ENCODE measurements at places on chromosomes 2 and 18.
A peak's percentile ranks its signal among the peaks of the same experiment; 100 is the strongest.

DNA sequence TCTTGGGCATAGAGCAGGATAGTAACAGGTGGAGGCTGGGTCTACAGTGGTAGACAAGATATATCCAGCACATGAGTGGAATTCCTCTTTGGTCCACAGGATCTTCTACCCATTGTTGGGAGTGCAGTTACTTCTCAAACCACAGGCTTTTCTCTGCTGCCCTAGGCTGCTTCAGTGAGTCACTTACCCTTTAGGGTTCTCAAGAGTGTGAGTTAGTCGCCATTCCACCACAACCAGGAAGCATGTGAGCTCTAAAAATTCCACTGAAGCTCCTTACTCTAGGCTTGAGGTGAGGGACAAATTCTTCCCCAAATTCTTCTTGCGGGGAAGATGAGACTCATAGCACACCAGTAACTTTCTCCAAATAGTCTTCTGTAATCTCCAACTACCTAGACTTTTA is 189.4 kb downstream of the PLCL1 start:
- no peak for DNase-seq

- no peak for DNase-seq
Observed at GRCh38 chr18:63379639-63379962, 12.6 kb upstream of the KDSR start.

- no peak for DNase-seq
Observed at GRCh38 chr2:85053802-85054201, 79.4 kb upstream of the TCF7L1 start.

DNA sequence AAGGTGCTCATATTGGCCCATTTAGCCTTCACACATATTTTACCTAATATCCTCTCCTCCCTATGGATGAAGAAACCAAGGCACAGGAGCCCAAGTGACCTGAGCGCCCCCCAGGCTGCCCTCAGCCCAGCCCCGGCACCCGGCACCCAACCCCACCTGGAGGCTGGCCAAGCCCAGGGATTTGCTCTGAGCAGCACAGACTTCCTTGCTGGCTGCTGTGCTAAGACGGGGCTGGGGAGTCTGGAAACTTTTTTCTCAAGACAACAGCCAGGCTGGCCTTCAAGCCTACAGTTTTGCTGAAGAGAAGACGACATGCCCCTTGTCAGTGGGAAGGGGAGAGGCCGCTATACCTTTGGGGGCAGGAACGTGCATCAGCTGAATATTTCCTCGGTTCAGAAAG is 52.7 kb upstream of the LAMA1 start:
- DNase-seq, result no peak

DNA sequence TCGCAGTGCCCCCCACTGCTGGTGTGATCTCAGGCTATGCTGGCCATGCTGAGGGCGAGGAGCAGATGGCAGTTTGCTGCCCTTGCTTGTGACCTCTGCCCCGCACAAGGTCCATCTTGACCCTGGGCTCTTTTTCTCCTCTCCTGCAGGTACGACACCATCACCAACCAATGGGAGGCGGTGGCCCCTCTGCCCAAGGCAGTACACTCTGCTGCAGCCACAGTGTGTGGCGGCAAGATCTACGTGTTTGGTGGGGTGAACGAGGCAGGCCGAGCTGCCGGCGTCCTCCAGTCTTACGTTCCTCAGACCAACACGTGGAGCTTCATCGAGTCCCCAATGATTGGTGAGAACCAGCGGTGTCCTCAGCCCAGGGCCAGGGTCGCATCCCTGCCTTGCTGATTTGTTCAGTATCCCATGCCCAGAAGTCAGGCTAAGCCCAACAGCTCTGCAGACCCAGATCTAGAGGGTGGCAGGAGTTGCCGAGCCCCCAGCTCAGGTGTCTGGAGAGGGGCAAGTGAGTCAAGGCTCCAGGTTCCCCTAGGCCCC is 223.8 kb downstream of the ATAD2B start:
- peak; percentile 14 for DNase-seq

DNA sequence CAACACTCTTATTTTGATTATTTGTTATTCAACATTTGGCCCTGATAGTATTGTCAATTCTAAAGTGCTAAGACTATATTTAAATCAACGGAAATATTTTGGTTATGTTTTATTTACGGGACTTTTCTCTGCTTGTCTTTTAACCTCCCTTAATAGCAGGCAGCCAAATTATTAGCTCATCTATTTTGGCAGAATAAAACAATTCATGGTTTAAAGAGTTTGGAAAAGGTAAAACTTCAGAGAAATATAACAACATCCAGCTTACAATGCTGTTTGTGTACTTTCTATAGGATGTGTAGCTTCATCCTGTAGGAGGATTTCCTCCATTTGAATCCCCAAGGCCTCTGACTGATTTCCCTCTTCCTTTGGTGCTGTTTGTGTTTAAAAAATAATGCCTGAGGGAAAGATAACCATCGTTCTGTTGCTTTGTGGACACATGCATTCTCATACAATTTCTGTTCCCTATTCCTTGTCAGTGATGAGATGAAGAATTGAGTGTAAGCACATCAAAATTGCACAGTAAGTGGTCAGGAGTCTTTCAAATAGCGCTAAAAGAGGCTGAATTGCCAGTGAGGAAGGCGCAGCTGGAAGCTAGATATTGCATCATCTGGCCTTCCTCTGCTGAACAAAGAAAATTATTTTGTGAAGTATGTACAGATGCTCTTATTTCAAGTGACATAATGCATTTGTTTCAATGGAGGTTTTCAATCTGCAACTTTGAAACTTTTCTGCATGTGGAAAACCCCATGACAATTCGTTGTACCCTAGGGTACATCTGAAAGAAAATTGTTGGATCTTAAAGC is 80.3 kb downstream of the CD28 start:
- peak; percentile 67 for DNase-seq

GRCh38 chr18:54090856-54091255 is 133.6 kb downstream of the MBD2 start:
- no peak for DNase-seq

DNA sequence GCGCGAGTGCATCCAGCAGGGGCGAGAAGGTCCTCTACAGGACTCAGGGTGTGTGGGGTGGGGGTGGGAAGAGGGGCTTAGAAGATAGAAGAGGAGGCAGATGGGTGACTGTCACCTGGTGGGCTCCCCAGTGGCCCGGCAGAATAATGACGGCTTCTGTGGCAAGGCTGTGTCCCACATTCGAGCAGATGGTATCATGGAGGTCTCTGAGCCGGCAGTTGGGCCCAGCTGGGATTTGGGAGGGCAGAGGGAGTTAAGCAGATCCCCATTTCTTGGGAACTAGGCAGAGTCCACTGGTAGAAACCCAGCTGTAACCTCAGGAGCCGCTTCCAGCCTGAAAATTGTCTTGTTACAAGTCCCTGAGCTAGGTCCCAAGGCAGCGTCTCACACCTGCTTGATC is 28.4 kb upstream of the DTNB start:
- no peak for DNase-seq

DNA sequence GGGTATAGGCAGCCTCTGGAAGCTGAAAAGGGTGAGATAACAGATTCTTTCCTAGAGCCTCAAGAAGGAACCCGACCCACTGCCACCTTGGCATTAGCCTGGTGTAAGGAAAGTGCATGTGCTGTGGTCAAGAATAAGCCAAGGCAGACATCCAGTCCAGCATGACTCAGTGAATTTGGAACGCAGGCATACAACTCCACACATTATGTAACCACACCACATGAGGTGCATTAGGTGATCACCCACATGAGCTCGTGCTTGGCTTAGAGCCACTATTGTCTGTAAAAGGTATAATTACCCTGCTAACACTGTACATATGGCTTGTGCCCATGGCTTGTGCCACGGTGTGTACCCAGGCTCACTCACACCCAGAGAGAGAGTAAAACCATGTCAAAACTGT is 583.7 kb upstream of the HNMT start:
- no peak for DNase-seq

- DNase-seq, result no peak
Observed at GRCh38 chr2:239544143-239544917, 143.5 kb upstream of the HDAC4 start.

DNA sequence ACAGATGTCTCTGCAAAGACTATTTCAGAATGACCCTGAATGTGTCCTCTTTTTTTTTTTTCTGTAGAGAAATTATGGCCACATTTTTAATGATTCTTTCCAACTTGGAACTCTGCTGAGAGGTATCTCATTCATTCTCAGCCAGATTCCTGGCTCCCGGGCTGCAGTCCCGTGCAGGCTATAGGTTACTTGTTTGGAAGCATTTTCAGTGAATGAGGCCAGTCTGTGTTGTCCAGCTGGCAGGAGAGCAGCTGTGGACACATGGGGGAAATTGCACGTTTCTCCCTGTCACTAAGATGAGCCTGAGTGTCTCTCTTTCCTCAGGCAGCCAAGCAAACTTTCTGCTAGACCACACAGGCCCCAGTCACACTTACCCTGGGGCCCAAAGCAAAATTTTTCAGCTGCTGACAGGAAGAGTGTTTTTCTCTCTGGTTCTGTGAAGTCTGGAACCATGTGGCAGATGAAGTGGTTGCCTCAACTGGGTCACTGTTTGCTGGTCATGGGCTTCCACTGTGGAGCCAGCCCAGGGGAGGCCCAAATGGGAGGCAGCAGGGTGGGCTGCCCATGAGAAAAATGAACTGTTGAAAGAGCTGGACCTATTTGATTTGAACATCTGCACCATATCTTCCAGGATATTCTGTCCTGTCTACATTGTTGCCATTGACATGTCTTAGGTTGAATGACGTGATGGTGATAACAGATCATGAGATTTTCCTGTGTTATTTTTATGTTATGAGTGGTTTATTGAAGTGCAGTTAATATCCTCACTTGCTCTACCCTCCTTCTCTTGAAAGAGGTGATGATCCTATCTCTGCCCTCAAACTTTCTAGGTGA is 431.2 kb downstream of the LPIN1 start:
- peak; percentile 77 for DNase-seq

Measured in osteoblast (primary cell).